ENCODE measurements at places on chromosomes 16 and 17. TPM values are rescaled to one million over a fixed set of nuclear protein-coding genes. Genes with fewer than 3 reads are reported as not detected.

GRCh38 chr16:54409982-54410381, 123.4 kb upstream of the IRX3 start:
- no peak for DNase-seq

The MYL4 gene
- polyA plus RNA-seq: 3.8 TPM

The CACNB1 gene
- polyA plus RNA-seq: 6.9 TPM

DNA sequence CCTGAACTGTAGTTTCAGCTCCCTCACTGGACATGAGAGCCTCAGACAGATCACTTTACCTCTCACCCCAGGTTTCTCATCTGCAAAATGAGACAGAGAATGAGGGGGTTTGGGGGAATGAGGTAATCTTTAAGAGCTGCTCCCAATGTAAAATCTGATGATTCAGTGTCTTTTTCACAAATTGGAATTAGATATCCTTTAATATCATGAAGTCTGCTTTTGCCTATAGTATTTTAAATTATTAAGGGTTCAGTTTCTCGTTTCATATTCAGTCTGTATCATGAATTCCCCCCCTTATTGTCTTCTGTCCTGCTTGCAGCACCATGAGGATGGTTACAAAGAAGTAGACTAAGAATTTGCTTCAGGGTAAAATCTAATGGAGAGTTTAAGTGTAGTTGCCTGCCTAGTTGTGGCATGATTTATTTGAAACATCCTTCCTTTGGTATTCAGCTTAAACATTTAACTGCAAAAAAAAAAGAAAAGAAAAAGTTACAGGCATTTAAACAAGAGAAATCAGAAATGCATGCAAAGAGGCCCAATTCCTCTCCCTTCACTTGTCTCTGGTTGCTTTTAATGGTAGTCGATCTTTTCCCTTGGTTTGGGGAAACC, 77.3 kb downstream of the WNT3 start:
- no peak for DNase-seq

DNA sequence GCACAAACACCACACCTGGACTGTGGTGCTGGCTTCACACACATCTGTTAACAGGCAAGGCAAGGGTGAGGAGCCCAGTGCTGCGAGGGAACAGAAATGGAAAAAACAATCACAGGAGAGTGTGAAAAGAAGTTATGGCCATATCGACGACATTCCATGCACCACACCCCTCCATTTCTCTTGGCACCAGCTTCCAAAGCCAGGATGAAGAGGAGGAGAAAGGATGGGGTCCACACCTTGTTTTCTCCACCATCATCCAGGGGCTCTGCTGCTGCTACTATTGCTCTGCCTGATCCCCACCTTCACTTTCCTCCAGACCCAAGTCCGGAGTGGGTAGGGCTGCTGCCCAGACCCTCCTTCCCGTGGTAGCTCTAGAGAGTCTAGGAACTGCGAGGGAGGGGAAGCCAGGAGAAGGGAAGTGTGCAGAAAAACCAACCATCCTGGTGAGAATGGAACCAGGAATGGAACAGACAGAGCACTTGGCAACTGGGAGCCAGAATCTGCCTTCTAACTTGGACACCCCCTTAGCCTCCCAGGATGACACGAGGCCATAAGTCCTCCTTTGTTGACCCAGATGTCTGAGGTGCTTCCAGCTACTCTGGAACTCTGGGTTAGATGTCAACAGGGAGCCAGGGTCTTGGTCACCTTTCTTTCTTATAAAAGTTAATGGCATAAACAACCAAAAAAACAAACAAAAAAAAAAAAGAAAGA, 1.2 kb upstream of the PROCA1 start:
- DNase-seq: no peak

- no peak for DNase-seq
These were observed 353.9 kb upstream of the C16orf82 start for GRCh38 chr16:26712876-26713275.

GRCh38 chr17:30112794-30113193, 3.8 kb upstream of the NSRP1 start:
- no peak for DNase-seq

The KCNH6 gene
- polyA plus RNA-seq: 1.5 TPM

The PRR15L gene
- polyA plus RNA-seq: 26.7 TPM

DNA sequence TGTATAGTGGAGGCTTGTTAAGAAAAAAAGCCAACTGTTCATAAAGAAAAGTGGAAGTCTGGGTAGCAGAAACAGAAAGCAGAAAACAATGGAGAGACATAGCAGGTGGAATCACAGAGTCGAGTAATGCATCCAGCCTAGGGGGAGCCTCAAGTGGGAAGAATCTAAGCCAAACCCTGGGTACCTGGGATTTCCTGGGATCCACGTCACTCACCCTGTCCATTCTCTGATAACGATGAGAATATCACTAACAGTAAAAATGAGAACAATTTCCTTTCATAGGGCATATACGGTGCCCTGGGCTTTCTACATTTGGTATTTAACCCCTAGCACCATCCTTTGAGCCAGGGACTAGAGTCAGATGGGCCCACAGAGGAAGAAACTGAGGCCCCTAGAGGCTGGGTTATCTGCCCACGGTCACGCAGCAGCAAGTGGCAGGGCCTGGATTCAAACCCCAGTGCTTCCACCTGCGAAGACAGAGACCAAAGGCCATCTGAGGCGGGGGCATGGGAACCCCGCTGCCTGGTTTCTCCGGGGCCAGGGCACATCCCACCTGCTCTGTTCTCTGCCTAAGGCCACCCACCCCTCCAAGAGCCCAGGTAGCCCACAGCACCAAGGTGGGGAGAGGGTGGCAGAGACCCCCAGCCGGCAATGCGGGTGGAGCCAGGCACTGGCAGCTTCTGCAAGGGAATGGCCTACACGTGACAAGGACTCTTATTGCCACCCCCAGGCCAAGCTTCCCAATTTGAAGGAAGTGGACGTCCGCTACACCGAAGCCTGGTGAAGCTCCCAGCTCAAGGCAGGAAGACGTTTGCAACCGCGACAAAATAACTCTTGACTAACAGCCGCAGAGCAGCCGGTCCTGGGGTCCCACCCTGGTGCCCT, 69.8 kb upstream of the PLCG2 start:
- no peak for DNase-seq

The PRR35 gene
- polyA plus RNA-seq: 20.3 TPM

DNA sequence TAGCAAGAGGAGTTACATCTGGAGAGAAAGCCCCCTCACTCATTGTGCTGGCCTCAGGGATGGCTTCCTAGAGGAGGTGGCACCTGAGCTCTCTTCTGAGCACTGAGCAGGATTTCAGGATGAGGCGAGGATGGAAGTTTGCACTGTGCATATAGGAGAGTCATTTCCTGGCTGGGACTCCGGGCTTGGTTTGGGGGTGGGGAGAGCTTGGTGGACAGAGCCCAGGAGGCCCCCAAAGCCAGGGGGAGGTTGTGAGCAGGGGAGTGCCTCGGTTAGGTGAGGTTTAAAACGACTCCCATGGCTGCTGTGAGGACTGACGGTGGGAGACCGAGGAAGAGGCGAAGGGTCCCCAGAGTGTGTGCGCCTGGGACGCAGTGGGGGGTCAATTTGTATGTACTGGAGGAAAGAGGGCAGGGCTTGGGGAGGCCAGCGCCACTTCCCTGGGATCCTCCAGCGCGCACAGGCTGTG, 1.2 kb downstream of the CAMKK1 start:
- DNase-seq: no peak

DNA sequence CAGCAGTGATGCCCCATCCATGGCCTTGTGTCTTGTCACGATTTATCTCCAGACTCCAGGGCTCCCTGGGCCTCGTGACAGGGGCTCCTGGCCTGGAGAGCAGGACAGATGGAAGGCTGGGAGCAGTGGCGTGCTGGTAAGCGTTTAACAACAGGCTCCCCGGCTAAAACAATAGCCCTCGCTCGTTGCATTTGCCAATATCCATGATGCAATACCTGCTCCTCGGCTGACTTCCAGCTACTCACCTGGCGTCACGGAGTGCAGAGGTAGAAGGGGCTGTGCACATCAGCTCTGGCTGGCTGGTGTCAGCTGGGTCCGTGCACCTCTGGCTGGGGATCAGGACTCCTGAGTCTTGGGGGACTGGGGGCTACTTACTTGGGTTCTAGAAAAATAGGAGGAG, 1.5 kb upstream of the BICDL2 start:
- no peak for DNase-seq

DNA sequence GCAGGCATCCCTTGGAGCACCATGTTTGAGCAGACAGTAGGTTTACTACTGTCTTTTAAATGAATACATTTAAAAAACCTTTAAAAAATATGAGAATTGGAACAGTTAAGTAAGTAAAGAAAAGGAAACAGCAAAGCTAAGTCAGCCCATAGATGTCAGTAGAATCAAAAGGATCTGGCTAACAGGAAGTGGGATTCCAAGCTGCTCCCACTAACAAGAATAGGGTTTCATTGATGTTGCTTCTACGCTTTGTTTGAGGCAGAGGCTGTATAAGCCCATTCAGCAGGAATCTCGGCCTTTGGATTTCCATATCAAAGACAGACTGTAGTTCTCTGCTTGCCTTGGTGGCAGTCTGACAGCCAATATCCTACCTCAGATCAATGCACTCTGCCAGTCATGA, 122.9 kb upstream of the ELAC2 start:
- no peak for DNase-seq

- DNase-seq: no peak
These were observed 125.8 kb upstream of the TMEM97 start for GRCh38 chr17:28193241-28193640.

- DNase-seq: no peak
These were observed 549 bp downstream of the TMEM238L start for GRCh38 chr17:10803350-10803749.

The GALK1 gene
- 28.7 TPM for polyA plus RNA-seq

- peak; percentile 59 for DNase-seq
These were observed at the start of gene TMEM106A for GRCh38 chr17:43211480-43212402. Gene TMEM106A (plus strand): TSS chr17:43211875. CDS start chr17:43213042, 1,167 bp downstream.

DNA sequence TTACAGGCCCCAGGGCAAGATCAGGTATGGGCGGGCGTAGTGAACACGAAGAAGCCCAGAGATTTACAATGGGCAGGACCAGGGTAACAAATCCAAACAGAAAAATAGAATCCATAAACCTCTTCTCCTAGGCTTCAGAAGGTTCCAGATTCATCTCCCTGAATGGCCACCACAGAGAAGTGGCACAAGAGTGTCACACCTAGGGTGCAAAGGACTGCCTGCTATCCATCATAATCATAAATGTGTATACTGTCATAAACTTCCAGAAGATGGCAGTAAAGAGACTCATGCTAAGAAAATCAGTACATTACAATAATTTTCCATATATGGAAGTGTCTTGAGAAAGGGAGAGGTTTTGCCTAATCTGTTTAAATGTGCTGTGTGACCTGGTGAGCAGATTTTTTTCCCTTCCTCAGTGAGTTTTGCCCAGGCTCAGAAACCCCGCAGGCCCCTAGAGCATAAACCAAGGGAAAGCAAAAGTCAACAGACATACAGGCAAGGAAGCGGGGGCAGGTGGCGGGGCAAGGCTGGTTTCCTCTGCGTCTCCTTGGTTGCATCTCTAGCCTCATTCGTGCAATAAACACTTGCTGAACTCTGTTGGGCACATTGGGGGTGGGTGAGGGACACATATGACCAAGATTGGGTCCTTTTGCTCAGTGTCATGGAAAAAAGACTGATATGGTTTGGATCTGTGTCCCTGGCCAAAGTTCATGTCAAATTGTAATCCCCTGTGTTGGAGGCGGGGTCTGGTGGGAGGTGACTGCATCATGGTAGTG, 92.0 kb upstream of the CDH5 start:
- no peak for DNase-seq

DNA sequence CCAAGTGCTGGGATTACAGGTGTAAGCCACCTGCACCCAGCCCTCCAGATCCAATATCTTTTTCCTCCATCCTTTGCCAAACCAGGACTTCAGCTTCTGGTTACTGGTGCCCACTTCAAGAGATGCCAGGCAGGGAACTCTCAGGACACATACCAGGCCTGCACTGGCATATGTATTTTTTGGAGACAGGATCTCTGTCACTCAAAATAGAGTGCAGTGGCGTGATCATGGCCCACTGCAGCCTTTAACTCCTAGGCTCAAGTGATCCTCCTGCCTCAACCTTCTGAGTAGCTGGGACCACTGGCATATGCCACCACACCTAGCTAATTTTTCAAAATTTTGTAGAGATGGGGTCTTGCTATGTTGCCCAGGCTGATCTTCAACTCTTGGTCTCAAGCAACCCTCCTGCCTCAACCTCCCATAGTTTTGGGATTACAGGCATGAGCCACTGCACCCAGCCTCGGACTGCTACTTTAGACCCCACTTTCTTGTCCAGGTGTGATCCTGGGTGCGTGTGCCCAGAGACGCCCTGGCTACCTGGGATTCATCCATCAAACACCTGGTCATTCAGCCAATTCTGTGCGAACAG, 55.8 kb downstream of the BMERB1 start:
- DNase-seq: no peak

DNA sequence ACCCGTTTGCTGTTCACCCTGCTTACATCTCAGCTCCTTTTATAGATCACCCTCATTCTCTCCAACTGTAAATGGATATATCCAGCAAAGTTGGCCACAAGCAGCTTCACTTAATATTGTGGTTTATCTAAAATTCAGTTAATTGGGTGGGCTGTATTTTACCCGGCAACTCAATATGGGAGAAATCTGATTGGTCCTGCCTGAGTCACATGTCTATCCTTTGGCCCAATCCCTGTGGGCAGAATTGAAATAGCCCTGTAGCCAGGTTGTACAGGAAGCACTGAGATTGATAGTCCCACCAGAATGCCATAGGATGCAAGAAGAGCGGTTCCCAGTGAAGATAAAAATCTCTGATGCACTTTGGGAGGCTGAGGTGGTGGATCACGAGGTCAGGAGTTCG, 73.2 kb downstream of the AIPL1 start:
- no peak for DNase-seq

The ITGB4 gene
- polyA plus RNA-seq: 11.4 TPM

- no peak for DNase-seq
These were observed 4.9 kb upstream of the SOX9 start for GRCh38 chr17:72115781-72116525.
